Stimulated activated CD8-positive, alpha-beta memory T cell treated with anti-CD3 and anti-CD28 coated beads, Interleukin-2, amount 100 ng/mL, for 48 hours (primary cell): ENCODE measurements at places on chromosomes 2 and 18.

GRCh38 chr2:143177096-143177786, 48.0 kb downstream of the ARHGAP15 start:
- no peak for DNase-seq

DNA sequence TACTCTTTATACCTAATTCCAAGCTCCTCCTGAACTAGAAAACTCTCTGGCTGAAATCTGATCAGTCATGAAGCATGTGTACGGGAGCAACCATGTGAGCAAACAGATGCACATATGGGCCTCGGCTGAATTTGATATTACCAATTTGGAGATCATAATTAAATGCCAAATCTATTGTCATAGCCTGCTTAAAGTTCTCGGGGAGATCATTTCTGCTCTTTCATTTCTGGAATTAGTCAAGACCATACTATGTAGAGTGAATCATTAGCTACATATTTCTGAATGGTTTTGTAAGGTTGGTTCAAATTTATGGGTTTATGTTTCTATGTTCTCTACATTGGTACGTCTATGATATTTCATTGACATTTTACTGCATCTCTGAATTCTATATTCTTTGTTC, 205.5 kb downstream of the UBE2E3 start:
- no peak for DNase-seq

GRCh38 chr18:46062781-46063180, 9.3 kb downstream of the PSTPIP2 start:
- no peak for DNase-seq

DNA sequence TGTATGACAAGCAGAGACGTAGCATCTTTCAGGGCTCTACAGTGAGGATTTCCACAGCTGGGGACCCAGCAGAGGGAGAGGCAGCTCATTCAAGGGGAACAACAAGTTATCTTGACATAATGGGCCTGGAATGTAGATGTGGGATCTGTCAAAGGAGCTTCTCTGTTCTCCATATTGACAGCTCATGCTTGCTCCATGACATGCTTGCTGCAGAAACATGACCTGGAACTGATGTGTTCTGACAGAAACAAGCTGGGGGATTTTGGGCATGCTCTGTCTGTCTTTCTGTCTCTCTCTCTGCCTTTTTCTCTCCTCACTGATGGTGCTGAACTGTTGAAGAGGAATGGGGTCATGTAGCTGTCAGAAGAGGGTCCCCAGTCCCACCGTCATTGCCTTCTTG, 79.6 kb downstream of the MMADHC start:
- no peak for DNase-seq

GRCh38 chr2:239106314-239106908, 258.5 kb downstream of the TWIST2 start:
- peak; percentile 9 for DNase-seq

DNA sequence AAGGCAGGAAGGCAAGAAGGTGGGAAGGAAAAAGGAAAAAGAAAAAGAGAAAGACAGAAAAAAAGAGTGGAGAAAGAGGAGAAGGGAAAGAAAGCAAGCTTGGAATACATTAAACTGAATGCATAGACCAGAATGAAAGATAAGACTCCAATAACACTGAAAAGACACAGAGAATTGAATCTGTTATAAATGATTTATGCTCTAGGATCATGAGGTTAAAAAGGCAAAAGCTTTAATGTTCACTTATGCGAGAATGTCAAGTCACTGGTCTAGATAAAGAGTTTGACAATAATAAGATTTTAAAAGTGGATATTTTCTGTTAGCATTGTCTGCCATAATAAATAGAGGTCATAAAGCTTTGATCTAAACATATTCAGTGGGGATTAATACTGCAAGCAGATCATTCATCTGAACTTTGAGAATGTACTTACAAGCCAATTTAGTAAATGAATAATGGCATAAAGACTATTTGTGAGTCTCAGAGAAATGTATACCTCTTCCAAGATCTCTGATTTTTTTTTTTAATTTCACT, 1069.2 kb upstream of the SLC39A10 start:
- DNase-seq: no peak

DNA sequence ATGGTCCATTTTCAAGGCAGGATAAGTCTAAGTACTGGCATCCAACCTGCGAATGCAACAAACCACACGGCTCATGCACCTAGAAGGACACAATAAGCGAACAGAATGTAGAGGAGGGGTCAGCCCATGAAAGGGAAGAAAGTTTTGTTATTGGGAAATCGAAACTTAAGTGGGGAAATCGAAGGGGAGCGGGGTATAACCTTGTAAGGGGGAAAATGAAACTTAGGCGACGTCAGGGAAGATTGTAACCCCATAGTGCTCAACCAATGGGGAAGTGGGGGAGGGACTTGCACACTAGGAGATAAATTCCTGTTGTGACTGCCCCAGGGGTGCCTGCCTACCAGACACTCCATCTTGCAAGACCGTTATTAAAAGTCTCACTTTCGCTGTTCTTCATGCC, 15.6 kb upstream of the OTOF start:
- DNase-seq: no peak

DNA sequence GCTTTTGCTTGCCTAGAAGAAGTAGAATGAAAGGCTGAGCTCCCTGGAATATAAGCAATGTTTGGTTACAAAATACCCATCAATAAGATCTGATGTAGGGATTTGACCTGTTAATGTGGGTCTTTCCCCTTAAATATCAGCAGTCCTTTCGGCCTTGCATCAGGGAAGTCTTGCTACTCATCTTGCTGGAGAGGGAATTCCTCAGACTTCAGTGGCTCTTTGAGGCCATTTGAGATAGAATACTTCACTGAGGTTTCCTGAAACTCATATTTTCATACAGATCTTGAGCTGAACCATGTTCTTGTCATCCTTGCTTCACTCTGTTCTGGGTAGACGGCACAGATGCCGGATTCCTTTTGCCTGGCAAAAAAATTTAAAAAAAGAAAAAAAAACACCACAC, 3.9 kb downstream of the TWIST2 start:
- no peak for DNase-seq

- no peak for DNase-seq
Measured at GRCh38 chr2:131033786-131034121, 59.5 kb downstream of the FAM168B start.

DNA sequence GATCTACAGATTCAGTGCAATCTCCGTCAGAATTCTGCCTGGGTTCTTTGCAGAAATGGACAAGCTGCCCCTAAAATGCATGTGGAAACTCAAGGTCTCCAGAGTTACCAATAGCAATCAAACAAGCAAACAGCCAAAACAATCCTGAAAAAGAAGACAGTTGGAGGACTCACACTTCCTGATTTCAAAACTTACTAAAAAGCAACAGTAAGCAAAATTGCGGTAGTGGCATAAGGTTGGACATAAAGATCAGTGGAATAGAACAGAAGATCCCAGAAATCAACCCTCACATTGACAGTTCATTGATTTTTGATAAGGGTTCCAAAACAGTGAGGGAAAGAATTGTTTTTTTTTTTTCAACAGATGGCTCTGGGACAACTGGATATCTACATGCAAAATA, 59.7 kb downstream of the NPPC start:
- no peak for DNase-seq

DNA sequence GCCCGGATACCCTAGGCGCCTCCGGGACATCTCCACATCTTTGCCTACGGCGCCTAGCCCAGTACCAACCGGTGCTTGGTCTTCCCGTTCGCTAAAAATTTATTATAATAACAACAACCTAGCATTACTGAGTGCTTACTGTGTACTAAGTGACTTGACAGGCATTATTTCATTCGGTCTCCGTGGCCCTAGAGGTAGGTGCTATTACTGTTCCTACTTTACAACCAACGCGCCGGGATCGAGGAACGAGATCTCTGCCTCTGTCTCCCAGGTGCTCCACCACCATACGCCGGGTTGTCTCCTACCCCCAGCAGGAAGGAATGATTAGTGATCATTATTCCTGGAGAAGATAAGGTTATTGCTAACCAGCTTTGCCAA, 657 bp upstream of the BIN1 start:
- no peak for DNase-seq

- DNase-seq: no peak
Measured at GRCh38 chr2:1510176-1510575, 96.9 kb downstream of the TPO start.

DNA sequence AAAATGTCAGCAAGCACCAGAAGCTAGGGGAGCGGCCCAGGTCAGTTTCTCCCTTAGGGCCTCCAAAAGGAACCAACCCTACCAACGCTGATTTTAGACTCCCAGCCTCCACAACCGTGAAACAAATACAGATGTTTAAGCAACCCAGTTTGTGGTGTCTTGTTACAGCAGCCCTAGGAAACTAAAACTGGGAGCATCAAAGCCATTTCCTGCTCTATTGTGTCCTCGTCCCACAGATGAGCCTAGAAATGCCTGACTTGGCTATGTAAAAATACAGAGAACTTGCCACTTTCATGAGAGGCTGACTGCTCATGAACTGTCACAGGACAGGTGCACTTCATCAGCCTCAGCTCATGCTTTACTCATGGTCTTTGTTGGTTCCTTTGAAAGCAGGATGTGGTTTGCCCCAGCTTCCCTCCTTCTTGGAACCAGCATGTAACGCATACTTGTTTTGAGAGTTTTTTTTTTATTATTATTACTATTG, 97.6 kb upstream of the SLC39A10 start:
- DNase-seq: peak; percentile 36

DNA sequence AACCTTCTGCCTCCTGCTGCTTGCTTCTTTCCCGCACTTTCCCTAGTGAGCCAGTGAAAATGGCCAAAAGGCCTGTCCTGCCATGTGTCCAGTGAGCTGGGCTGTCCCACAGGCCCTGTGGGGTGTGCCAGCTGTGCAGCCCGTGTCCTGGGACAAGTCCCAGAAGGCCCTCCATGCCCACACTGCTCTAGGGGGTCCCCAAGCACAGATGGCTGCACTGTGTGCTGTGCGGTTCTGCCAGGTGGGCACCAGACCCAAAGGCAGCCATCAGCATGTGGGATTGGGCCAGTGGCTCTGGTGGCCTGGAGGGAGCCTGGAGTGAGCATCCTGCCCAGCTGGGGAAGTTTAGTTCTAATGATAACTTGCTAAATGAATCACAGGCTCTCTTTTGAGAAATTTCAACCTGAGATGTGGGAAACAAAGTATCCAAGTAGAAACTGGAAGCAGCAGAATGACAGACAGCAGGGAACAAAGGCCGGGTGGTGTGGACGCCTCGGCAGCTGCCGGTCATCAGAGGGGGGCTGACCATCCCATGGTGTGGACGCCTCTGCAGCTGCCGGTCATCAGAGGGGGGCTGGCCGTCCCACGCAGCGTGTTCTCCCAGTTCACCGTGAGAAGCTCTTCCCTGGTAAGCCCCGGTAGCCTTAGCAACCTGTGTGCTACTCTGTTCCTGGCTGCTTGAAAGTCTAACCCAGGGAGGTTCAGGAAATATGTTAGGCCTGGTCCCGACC, 9.9 kb upstream of the CNDP2 start:
- DNase-seq: no peak

DNA sequence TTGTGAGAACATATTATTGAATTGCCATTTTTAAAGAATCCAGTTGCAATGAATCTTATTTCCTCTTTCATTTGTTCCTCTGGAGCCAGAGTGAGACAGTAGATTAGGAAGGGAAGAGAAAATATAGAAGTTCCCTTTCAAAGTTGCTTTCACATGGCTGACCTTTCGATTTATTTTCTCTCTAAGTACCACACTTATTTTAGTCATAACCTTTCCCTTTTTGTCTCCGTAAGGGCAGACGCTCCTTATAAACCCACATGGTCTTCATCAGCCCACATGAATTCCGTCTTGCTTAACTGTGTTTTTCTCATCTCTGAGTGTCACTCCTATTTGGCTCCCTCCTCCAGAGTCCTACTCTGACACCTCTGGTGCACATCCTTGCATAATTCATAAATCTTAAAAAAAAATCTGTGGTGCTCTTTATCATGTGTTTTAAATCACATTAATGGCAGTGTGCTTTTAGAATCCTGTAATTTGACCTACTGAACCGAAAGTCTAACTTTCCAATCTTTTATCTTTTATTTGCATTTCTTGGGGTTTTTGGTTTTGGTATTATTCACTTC, 38.5 kb upstream of the ZNF396 start:
- DNase-seq: no peak

DNA sequence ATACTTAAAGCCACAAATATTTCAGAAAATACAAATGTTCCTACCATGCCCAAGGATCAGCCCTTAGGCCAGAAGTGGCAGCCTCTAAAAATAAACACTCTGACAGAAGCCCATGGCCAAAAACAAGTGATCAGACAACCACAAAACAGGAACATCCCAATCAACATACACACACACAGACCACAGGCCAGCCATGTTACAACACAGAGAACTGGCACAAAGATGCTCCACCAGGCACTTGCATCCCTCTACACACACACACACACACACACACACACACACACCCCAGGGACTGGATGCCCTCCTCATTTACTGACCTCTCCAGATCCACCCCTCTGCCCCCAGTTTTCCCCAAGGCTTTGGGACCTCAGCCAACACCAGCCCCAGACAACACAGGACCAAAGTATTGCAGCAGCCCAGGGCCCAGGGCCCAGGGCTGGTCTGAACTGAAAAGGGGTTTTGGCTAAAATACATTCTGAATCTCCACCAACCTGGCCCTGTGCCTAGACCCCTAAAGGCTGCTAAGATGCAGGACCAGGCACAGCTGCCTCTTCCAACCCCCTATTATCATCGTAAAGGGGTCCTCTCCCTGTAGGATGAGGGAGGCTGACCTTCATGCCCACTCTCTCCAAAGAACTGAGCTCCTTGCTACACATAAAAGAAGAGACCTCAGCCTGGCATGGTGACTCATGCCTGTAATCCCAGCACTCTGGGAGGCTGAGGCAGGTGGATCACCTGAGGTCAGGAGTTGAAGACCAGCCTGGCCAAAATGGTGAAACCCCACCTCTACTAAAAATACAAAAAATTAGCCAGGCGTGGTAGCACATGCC, 151.4 kb downstream of the TNS1 start:
- no peak for DNase-seq

- DNase-seq: no peak
Measured at GRCh38 chr2:74516650-74517049, 2.4 kb downstream of the TLX2 start.

DNA sequence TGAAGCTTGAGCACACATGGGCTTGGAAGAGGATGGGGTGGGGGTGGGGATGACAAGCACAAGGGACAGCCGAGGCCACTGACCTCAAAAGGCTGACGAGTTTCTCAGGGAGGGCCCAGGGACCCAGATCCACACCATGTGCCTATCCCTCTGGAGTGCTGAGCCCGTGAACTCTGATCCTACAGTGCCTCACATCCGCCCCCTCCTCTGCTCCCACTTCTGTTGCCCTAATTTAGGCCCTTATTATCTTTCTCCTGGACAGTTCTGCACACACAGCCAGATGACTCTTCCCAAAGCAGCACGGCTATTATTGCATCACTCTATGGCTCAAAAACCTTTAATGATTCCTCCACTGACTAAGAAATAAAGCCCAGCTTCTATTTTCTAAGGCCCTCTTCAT, 24.8 kb downstream of the CYRIA start:
- no peak for DNase-seq
